Memory B cell (primary cell): ENCODE measurements at places on chromosomes 7 and 10.

DNA sequence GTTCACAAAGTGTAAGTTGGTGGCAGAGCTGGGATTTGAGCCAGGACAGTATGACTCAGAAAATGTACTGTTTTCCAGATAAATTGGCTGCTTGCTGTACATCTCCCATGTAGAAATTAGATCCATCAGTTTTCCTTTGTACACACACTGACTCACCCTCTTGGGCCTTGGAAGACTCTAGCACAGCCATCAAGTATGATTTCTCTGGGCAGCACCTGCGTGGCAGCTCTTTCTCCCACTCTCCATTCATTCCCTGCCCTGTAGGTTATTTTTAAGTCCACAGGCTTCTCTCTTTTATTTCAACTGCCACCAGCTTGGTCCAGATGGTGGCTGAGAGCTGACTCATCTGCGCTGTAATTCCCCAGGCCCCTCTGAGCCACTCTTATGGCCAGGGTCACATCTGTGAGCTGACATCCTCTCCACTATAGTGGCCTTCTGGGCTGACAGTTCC, 28.3 kb upstream of the SDK1 start:
- DNase-seq, result no peak

DNA sequence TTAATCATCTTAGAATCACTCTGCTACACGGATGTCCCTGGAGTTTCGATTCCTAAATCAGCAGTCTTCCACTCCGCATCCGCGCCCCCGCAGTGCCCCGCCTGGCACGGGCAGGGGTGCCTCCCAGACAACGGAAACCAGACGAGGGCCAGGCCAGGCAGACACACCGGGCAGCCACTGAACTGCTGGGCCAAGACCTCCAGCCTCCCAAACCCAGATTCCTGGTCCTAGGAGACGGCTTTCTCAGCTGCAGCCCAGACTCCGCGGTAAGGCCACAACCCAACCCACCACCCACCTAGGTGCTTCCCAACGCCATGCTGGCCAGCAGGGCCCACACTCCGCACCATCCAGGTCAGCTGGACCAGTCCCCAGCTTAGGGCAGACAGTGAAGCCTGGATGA, 33.2 kb downstream of the MAD1L1 start:
- DNase-seq, result no peak

DNA sequence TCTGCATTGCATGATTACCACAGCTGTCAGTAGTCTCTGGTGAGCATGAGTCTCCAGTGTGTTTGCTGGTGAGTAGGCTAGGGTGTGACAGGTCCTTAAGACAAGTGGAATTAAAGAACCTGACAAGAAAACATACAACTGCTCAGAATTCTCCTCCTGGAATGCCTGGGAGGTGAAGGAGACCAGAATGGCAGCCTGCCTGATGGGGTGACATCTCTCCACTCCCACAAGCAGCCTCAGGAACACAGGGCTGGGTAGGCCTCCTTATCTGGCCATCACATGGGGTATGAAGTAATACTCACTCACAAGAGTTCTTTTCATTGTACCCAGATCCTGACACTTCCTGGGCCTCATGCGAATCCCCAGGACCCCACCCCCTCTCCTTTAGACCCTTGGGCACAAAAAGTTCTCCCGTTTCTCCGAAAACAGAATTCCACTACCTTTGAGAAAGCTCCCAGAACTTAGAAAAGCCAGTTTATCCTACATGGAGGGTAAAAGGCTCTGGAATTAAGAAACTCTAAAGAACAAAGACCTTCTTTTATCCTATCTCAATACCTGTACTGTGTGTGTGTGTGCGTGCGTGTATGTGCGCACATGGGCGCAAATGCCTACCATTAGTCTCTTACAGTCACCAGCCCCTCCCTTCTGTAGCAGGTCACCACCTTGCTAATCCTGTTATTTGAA, 33.4 kb upstream of the C1GALT1 start:
- no peak for DNase-seq

GRCh38 chr10:71067098-71067740, 145.2 kb upstream of the UNC5B start:
- DNase-seq, result no peak

GRCh38 chr7:50724526-50725520, 57.9 kb downstream of the GRB10 start:
- DNase-seq, result no peak

DNA sequence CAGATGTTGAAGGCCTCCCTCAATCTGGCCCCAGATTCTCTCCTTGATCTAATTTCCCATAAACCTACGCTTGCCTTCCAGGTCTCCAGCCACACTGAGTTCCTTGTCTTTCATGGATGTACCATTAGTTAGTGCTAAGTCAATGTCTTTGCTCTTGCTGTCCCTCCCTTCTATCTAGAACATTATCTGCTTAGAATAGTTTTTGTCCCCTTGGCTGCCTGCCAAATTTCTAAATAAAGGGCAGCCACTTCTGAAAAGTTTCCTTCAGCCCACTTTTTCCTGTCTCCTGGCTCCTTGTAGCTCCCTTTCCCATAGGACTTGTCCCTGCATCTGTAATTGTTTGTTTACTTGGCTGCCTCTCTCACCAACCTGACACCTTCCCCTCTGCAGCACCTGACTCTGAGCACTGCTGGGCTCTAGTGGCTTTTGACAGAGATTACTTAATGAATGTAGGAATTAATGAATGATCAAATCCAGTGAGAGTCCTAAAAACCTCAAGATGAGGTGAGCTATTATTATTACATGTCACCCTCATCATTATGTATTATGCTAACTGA, 58.3 kb downstream of the CXCL12 start:
- DNase-seq, result no peak

- DNase-seq, result peak; percentile 60
Observed at GRCh38 chr10:72260976-72261783, 12.5 kb upstream of the DDIT4 start.

DNA sequence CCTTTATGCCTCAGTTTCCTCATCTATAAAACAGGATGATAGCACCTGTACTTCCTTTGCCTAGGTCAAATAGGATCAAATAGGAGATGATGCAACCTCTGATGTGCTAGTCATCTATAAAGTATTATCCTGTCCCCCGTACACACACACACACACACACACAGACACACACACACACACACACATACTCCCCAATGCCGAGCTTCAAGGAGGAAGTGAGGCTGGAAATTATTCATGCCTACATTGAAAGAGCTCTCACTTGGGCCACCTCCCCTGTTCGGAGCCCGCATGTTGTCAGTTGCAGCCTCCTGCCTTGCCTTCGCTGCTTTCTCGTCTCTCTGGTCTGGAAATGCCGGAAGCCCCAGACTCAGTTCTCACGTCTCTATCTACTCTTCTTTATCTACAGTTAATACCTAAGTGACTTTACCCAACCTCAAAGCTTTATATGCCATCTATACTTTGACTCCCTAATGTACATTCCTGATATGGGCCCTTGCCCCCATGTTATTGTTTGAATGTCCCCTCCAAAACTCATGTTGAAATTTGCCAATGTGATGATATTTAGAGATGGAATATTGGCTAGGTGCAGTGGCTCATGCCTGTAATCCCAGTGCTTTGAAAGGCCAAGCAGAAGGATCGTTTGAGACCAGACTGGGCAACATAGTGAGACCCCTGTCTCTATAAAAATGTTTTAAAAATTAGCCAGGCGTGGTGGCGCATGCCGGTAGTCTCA, 6.9 kb upstream of the UBE2H start:
- no peak for DNase-seq

GRCh38 chr10:43674553-43675210, 26.0 kb upstream of the ZNF32 start:
- no peak for DNase-seq
